ENCODE measurements at places on chromosomes 3 and 15.
A peak's percentile ranks its signal among the peaks of the same experiment; 100 is the strongest.

- no peak for DNase-seq
Observed at GRCh38 chr3:131474115-131474514, 28.7 kb downstream of the MRPL3 start.

GRCh38 chr3:5232570-5232969 is 45.1 kb downstream of the EDEM1 start:
- DNase-seq = peak; percentile 20

- no peak for DNase-seq
Observed at GRCh38 chr15:36506733-36507356, 72.6 kb upstream of the CDIN1 start.

DNA sequence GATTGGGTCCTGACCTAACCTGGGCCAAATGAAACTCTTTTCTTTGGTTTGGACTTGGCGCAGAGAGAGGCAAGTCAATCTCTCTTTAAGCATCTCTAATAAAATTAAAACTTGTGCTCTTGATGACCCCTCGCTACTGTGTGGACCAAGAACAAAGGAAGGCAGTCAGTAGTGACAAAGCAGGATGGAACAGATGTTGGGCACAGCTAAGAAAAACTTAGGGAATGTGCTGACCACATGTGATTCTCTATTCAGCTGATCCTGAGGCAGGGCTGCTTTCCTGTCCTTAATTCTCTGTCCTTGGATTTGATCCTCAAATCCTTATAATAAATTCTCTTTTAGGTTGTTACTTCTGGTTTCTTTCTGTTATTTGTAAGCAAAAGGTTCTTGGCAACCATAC is 259.9 kb downstream of the ZIC1 start:
- no peak for DNase-seq

DNA sequence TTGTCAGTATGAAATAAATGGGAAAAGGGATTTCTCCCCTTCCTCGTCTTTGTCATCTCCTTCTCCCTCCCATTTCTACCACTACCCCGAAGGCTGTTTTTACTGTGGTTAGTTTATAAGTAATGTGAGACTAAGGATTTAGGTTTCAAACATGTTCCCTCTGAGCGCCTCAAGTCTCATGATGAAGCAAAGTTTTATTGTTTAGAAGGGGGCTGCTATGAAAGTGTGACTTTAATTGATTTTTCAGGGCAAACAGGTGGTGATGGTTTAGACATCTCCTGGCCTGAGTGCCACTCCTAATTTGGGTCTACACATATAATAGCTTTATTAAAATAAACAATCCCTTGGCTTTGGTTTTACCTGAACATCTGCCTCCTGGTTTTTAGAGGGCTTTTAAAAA is 185.5 kb downstream of the MCTP2 start:
- no peak for DNase-seq

GRCh38 chr3:193771011-193771652 is 178.1 kb downstream of the OPA1 start:
- DNase-seq = no peak

GRCh38 chr3:15958692-15959433 is 161.1 kb upstream of the ANKRD28 start:
- DNase-seq = no peak

DNA sequence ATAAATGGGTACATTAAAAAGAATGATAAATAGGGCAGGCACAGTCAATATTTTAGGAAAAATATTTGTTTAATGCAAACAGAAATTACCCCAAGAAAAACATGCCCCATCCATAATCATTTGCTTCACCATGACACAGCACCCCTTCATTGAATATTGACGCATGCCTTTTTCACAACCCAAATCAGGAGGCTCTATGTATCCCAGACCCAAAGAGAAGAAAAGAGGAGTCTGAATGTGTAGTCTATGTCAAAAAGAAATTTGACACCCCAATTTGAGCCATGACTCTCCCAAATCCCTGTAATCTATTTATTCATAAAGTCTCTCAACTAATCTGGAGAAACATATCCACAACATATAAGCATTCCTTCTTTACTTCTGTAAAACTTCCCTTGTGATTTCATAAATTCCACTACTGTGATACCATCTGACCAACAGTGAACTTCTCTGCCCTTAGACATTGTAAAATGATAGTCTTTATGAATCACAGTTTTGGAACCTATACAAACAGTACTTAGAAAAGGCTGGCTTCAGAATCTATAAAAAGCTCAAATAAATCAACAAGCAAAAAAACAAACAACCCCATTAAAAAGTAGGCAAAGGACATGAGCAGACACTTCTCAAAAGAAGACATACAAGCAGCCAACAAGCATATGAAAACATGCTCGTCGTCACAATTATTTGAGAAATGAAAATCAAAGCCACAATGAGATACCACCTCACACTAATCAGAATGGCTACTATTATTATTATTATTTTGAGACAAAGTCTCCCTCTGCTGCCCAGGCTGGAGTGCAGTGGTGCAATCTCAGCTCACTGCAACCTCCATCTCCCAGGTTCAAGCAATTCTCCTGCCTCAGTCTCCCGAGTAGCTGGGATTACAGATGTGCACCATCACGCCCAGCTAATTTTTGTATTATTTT is 53.4 kb upstream of the XRN1 start:
- DNase-seq = no peak

DNA sequence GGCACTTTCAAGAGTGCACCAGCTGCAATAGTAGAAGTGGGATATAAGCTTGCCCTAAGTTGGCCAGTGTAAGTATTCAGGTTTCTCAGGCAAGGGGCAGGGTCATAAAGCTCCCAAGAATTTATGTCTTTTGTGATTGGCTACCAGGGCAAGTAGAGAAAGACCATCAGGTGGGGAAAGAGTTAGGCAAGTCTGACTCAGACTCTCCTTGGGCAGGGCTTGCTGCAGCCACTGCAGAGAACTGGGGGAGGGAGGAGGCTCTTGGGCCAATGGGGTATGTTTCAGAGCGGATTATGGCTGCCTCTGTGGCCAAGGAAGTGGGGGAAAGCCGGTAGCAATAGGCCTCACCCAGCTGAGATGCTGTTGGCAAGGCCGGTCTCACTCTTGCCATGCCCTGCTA is 44.6 kb upstream of the SLC25A36 start:
- no peak for DNase-seq

DNA sequence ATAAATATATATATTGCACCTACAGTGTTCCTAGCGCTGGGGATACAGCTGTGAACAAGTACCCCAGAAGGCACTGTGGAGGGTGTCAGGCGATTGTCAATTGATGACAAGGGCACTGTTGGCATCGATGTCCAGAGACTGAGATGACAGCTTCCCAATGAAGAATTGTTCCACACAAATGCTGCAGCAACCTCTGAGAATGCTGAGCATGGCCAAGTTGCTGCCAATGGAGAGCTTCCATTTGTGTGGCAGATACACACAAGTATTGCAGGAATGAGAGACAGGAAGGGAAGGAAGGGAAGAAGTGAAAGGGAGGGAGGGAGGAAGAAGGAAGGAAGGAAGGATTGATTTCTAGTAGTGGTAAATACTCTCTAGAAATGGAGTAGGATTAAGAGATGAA is 21.9 kb downstream of the LRTM1 start:
- no peak for DNase-seq

GRCh38 chr15:67882487-67883233 is 42.8 kb upstream of the RNU6-1 start:
- DNase-seq = peak; percentile 19

DNA sequence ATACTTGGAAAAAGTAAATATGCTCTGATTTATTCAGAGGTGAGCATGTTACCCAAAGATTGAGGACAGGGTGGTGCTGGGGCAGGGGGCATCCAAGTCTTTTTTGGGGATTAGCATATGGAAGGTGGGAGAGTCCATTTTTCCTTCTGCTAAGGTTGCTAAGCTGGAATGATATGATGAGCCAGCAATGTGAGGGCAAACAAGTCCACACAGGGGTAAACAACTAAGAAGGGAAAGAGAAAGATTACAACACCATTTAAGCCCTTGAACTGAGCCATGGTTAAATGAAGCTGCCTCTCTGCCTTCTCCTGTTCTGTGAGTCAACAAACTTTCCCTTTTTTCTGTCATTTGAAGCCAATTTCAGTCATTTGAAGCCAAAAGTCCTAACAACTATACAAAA is 89.0 kb downstream of the RPL22L1 start:
- DNase-seq = no peak

DNA sequence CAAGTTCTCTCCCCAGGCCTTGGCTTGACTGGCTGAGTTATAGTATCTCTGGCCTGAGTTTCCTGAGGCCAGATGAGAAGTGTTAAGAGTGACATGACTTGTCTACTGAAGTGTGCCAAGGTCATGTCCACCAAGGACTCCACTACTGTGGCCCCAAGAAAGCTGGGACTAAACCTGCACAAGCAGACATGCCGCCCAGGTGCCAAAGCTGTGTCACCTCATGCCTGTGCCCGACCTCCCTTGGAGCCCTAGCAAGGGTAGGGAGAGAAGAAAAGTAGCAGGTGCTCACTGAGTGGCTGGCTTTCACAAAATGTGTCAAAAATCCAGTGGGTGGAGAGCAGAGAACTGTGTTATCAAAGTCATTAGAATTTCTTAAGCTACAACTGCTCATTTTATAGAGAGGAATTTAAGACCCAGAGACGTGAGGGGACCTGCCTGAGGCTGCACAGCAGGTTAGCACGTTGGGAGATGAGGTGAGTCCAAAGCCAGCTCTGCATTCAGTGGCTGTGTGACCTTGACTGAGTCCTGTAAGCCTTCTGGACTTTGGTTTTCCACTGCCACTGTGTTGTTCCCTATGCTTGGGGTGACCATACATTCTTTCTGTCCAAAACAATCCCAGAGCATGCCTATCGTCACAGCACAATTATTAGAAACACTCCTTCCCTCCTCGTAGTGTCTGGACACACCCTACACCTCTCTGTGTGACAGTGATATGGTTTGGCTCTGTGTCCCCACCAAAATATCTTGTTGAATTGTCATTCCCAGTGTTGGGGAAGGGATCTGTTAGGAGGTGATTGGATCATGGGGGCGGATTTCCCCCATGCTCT is 5.0 kb upstream of the LYSMD4 start:
- DNase-seq = no peak

DNA sequence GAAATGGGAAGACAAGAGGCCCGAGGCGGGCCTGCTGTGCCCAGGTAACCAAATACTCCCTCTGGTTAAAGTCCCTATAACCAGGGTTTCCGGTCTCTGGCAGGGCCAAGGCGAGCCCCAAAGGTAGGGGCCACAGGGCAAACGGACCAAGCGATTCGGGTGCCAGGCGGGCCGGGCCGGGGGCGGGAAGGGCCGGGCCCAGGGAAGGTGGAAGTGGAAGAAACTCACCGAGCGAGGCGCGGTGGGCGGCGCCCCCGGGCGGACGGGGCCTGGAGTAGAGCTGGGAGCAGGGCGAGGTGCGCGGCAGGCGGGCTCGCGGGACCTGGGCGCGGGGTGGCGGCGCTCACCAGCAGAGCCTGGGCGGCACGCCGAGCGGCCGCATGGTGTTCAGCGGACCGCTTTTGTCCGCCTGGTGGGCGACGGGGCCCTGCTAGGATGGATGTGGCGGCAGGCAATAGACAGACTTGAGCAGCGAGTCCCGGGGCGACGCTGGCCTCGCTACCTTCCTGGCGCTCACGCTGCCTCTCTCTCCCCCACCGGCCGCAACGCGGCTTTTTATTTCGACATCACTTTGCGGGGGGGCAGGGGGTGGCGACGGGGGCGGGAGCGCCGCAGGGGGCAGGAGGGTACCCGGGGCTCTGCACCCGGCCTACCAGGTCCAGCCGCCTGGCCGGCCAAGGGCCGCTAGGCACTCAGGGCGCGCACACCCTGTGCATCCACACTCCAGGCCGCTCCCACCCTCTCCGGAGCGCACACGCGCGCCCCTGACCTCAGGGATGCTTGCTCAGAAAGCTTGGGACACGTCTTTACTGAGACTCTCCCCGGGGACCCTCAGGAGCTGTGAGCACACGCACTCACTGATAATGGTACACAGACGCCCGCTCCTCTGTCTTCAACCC is at the start of gene GATA2:
Gene GATA2 (minus strand): TSS at position 531 of the 899 bp plus-strand sequence. CDS start 6,170 bp downstream, outside the sequence.
- peak; percentile 46 for DNase-seq

Data from CD4-positive, alpha-beta T cell treated with Interleukin-6 for 4 hours (primary cell).